Pulmonary artery endothelial cell (primary cell): ENCODE measurements at places on chromosomes 1 and 21.

- DNase-seq = no peak
These were observed 12.8 kb downstream of the CADM3 start for GRCh38 chr1:159184201-159184600.

DNA sequence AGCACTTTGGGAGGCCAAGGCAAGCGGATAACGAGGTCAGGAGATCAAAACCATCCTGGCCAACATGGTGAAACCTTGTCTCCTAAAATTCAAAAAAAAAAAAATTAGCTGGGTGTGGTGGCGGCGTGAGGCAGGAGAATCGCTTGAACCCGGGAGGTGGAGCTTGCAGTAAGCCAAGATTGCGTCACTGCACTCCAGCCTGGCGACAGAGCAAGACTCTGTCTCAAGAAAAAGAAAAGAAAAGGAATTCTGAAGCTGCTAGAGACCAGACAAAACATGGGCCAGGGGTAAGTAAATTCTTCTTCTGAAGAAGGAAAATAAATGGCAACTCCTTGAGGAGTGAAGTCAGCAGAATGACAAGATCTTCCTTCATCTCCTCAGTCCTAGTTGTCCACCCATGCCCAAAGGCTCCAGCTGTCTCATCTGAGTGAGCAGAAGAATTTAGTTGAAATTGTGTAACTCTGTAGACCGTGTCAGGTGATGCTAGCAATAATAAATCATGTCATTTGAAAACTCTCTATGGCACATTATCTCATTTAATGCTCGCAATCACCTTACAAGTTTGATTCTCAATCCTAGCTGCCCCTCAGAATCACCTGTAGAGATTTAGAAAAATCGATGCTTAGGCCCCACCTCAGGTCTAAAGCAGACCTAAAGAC lies 14.3 kb downstream of the PDZK1 start:
- DNase-seq = no peak

- no peak for DNase-seq
These were observed 105.9 kb upstream of the POU3F1 start for GRCh38 chr1:38152351-38153065.

DNA sequence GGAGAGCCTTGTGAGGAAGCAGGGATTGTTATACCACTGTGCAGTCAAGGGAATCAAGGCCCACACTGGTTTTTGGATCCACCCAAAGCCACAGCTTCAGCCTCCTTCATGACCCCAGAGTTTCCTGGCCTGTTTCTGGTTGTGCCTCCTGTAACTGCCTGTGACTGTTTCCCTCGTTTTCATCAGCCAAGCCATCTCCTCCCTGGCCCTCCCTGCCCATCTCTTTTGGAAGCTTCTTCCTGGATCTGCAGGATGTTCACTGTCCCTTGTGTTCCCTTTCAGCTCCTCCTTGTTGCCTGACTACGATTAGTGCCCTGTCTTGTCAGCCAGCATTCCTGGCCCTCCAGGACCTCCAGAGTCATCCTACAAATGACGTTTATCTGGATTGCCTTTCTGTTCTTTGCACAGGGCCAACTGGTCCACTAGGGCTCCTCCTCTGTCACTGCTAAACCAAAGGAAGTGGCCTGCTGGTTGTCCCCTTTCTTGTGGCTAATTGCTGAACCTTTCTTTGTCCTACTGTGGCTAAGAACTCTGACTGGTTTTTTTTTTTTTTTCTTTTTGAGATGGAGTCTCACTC lies 17.9 kb downstream of the SFT2D2 start:
- no peak for DNase-seq

DNA sequence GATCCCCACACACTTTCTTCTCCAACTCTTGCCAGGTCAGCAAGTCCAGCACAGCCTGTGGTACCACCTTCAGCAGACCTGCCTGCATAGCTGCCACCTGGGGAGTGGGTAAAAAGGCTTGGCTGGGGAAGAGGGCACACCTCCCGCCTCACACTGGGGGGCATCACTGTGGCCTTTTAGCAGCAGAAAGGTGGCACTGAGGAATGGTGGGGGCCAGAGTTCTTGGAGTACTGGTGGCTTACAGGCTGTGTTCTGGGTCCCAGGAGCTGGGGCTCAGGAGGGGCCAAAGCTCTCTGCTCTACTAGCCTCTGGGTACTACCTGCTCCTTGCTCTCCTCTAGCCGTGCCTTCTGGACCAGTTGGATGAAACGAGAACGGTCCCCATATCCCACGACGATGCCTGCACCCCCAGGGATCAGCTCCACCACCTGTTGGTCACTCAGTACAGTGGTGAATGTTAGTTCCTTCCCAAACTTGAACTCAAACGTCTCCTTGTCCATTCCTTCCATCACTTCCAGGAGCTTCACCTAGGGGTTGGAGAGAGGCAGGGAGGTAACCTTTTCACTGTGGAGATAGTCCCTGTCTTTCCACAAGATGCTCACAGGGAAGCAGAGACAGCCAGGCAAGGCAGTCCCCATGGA lies 6.7 kb downstream of the HECTD3 start:
- DNase-seq = no peak

DNA sequence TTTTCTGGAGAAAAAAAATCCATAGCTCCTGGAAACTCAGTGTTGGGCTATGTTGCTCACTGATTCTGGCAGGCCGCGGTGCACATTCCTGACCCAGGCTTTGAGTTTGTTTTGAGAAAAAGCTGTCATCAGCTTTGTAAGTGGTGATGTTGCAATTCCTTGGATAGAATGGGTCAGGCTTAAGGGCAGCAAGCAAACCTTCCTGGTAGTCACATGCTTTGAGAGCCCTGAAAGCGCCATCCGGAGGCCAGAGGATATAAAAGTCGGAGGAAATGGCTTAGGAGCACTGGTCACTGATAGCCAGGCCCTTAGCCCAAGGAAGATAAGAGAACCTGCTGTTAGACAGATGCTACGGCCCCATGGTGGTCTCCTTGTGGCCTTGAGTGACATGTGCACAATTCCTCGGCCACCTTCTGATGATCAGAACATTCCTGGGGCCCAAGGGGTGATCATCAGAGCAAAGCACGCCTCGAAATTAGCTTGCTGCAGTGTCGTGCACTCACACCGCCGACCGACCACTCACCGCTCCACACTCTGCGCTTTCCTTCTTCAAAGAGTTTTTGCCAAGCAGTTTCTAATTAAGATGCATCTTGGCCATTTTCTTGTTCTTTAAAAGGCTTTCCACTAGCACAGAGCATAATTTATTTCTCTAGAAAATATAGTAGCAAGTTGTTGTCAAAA lies 78.6 kb downstream of the MAN1C1 start:
- DNase-seq = peak; percentile 82

GRCh38 chr1:45924736-45925135 lies 121.3 kb downstream of the MAST2 start:
- no peak for DNase-seq

GRCh38 chr21:38389896-38390295 lies 108.4 kb downstream of the ERG start:
- DNase-seq = no peak

DNA sequence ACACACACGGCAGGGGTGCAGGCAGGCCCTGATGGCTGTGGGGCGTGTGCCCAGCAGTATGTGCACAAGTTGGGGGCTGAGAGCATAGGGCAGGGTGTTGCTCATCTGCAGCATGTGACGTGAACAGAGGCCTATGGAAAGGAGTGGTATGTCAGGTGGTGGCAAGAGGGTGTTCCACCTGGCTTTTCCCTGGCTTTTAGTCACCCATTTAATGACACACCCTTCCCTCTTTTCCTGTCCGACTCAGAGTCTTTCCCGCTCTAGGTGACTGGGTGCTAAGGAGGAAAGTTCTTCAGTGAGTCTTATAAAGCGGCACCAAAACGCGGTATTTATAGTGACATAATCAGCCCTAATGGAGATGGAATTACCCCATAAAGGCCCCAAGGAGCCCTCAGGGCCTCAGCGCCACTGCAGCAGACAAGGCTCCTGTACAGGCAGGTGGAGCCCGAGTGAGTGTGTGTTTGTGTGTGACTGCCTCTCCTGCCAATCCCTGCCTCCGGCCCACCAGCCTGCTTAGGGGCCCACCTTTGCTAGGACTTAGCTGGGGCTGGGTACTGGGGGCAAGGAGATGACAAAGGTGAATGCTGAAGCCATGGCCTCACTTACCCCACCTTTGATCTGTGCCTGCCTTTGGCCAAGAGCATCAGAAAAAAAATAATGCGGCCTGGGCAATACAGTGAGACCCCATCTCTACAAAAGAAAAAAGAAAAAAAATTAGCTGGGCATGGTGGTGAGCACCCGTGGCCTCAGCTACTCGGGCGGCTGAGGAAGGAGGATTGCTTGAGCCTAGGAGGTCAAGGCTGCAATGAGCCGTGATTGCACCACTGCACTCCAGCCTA lies 3.3 kb upstream of the EPHA2 start:
- DNase-seq = no peak

DNA sequence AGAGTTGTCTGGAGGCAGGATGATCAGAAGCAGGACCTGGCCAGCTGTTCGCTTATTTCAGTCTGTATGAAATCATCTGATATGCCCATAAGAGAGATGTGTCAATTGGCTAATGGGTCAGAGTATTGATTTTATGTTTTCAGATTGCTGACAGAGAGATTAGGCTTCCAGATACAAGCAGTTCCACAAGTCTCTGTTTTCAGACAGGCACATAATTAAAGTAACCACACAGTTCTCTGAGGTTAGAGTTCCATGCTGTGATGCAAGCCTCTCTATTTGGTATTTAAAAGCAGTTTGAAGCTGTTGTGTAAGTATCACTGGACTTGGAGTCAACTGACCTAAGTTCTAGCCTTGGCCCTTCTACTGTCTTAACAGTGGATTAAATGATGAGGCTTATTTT lies 50.1 kb downstream of the ATF6 start:
- no peak for DNase-seq

- no peak for DNase-seq
These were observed 20.2 kb downstream of the SLC30A10 start for GRCh38 chr1:219908170-219908569.

DNA sequence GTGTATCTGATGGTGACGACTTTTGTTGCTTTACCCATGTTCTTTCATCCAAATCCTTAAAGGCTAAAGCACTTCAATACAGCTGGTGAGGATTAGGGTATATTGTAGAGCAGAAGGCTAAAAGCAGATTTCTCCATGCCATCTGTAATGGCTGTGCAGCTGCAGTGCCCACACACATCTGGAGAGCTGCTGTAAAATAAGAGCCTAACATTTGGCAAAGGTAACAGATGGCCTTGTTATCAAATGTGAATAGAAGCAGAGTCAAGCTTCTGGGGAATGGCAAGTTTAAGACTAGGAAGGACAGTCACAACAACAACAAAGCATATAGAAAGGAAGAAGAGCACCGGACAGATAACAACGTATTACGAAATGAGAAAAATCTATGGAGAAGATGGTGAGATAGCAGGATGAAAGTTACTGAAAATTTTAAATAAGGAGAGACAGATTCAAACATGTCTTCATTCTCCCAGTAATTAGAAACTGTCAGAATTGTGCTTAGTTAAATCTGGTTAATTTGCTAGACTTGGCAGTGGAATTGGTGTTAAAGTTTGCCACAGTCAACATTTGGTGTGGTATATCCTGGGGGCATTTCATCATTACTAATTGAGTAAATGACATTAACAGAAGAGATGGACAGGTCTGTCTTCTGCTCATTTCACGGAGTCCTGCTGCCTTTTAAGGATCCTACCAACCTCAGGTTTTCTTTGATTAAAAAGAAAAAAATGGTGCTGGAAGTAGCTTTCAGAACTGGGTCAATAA lies 1093.2 kb downstream of the ADGRL2 start:
- DNase-seq = no peak

DNA sequence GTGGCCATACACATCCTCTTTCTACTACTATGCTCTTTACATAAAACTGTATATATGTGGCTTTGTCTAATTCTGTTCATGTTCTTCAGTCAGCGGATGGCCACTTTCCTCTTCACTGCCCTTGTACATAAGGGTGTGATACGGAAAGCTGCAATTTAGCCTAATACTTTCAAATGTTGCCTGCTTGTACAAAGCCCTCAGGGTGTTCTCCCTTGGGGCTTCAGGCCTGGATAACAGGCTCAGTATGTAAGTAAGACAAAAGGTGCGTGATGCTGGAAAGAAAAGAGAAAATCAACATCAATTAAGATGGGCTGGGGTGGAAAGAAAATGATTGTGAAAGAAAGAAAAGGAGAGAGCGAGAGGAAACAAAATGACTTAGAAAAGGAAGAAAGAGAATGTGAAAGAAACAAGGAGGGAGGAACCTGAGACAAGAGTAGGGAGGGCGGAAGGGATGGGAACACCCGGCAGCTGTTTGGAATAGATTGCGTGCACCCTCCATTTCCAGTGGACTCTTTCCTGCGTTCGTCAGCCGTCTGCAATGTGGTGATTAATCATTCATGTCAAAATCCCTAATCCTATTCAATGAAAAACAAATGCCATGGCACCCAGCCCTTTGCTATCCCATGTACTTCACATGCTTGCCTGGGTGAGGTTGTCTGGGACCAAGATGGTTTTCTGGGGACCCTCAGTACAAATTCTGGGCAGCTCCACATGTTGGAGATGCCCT lies 553.6 kb downstream of the NUF2 start:
- peak; percentile 10 for DNase-seq

- no peak for DNase-seq
These were observed 177.1 kb upstream of the EDN2 start for GRCh38 chr1:41661428-41662060.

GRCh38 chr1:8161546-8162105 lies 135.5 kb upstream of the ERRFI1 start:
- no peak for DNase-seq

GRCh38 chr1:245915406-245915805 lies 591.7 kb downstream of the SMYD3 start:
- no peak for DNase-seq

- no peak for DNase-seq
These were observed 74.8 kb upstream of the EDN2 start for GRCh38 chr1:41559331-41559730.

DNA sequence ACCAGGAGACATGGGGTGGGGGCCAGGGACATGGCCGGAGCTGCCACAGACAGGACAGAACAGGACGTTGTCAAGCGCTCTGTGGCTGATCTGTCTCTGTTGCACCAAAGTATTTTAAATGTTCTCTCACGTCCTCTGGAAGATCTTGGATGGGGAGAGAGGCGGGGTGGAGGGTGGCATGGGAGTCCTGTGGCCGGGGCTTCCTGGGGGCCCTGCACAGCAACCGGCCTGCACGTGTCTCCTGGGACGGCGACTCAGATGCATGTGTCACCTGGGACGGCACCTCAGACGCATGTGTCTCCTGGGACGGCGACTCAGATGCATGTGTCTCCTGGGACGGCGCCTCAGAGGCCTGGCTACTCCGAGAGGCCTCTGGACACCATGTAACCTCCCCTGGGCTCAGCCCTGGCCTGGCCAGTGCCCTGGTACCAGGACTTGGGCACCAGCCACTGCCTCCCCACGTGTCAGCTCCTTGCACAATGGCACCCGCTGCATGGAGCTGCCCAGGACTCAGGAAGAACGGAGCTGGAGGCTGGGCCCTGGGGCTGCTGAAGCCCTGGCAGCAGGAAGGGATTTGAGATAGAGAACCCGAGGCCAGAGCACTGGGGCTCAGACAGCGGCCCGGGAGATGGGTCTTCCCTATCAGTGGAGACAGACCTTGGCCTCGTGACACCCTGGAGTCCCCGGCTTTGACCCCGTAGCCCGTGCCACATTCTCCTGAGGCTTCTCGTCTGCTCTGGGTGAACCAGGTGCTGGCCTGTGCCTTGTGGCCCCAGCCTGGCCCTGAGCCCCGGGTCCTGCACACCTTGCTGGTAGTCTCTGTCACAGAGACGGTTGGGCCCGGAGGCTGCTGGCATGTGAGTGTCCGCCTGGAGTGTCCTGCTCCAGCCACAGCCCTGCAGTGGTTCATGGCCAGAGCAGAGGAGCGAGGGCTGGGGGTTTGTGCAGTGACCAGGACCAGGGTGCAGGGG lies 14.7 kb upstream of the SLC19A1 start:
- DNase-seq = no peak
